ENCODE measurements at places on chromosomes 1 and 21.
A peak's percentile ranks its signal among the peaks of the same experiment; 100 is the strongest.

DNA sequence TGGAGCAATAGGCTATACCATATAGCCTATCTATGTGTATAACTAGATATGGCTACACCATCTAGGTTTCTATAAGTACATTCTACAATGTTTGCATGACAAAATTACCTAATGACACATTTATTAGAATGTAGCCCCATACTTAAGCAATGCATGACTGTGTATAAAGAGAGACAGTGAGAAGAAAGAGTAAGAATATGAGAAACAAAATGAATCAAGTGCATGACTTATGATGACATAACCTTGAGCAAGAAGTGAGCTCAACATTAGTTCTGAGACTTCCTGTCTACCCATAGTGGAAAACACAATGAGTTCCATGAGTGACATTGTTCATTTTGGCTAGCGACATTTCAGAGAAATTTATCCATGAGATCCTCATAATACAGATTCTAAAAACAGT is 10.1 kb downstream of the SLC44A5 start:
- DNase-seq: no peak

GRCh38 chr1:20574686-20575540 is 14.0 kb upstream of the CDA start:
- DNase-seq: peak; percentile 75

DNA sequence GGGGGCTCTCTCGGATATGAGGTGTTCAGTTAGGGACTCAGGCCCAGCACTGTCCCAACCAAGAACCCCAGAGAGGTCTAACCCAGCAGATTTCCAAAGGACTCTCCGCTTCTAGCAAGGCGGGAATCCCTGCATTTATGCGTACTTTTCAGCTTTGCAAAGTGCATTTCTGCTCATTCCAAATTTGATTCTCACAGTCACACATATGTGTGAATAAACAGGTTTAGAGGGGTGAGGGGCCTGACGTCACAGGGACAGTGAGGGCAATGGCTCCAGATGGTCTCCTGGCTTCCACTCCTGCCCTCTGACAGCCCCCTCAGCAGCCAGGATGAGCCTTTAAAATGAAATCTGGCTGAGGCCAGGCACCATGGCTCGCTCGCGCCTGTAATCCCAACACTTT is 921 bp upstream of the ECE1 start:
- DNase-seq: no peak

- no peak for DNase-seq
Measured at GRCh38 chr1:201861448-201861847, 27.2 kb upstream of the SHISA4 start.

- DNase-seq: no peak
Measured at GRCh38 chr1:231951374-231951773, 324.8 kb downstream of the DISC1 start.

DNA sequence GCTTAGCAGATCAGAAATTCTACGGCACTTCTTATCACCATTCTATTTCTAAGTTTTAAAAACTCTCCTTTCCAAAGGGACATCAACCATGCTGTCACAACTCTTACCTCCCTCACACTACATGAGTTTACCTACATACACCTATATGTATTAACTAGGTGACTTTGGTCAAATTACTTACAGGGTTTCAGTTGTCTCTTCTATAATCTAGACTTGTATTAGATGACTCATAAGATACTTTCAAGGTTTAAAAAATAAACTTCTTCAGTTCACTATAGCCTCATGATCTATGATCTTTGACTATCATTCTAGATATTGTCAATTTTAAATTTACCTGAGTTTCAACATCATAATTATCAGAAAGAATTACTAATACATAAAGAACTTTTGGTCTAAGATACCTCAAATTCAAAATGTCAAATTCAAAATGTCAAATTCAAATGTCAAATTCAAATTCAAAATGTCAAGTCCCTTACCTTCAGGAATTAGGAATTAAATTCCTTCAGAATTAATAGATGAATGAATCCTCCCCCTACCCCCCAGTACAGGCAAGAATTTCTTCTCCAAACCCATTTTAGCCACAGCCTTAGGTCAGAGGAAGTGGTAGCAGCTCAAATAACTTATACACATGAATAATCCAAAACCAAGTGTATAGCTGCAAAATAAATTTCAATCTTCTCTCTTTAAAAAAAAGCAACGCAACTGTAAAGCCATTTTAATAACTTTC is 31.1 kb downstream of the OTUD7B start:
- no peak for DNase-seq

DNA sequence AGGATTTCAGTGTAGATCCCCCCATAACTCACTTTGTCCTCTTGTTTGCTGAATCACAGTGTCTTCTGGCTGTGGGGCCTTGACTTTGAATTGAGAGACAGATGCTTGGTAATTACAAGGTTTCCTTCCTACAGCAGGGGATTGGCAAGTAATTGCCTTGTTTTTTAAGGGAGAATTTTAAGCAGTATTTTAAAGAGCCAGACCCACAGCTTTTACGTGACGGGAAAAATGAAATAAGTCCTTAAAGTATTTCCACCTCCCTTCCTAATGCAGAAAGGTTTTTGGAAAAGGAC is 41.0 kb downstream of the PGBD5 start:
- peak; percentile 55 for DNase-seq

DNA sequence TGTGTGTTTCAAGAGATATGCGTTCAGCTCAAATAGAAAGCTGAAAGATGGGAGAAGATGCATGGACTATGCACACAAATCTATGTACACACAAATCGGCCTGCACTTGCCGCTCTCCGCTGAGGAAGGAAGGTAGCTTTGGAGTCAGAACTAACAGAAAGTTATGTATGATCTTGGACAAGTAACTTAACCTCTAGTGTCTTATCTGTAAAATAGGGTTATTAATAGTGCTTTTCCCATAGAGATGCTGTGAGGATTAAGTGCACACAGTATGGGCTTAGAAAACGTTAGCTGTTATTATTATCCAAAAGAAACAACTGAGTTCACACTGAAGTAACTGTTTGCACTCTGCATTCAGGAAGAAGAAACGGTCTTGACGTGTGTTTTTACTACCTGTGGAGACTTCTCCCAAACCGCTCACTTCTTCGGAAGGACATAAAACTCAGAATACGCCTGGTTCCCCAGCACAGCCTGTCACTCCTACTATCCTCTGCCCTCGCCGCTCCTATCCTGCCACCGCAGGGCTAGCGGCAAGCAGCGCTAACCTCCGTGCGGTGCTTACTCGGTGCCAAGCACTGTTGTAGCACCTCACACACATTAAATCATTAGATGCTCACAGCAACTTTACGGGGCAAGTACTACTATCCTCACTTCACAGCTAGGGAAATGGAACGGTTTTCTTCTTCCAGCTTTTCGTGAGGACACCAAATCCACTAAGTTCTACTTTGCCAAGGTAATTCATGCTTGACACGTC is 1.3 kb downstream of the TGFBR3 start:
- no peak for DNase-seq

- peak; percentile 64 for DNase-seq
Measured at GRCh38 chr1:46442317-46443161, 47.1 kb upstream of the DMBX1 start.

- DNase-seq: no peak
Measured at GRCh38 chr1:10033359-10033845, 644 bp downstream of the UBE4B start.

DNA sequence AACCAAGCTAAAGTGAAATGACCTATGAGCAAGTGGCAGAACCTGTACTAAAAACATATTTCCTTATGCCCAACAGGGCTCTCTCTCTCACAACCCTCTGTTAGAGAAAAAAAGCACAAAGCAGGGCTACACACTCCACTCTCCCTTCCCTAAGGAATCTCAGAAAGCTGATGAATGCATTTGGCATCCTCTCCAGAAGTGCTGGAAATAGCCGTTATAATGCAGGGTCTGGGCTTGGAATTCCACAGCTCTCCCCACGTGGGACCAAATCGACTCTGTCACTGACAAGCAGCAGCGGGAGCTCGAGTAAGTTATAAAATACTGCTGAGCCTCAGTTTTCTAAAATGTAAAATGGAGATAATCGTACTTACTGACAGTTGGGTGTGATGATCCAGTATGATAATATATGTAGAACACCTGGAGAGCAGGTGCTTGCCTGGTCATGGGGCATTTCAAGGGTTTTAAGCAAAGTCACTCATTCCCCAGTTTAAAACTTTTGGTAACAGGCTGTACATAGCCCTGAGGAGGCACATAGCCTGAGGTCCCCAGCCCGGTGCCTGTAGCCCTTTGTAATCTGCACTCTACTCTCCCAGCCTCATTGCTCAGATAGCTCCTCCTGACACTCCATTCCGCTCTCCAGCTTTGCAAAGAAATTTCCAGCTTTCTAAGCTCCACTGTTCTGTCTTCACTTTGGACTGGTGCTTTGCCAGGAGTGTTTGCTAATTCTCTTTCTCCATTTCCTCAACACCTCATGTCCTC is 175.6 kb upstream of the DAB1 start:
- no peak for DNase-seq

GRCh38 chr1:11537380-11537764 is 58.4 kb downstream of the DISP3 start:
- DNase-seq: no peak

GRCh38 chr1:240803151-240803550 is 191.2 kb upstream of the GREM2 start:
- no peak for DNase-seq

GRCh38 chr1:214859647-214860046 is 222.9 kb upstream of the KCNK2 start:
- no peak for DNase-seq

DNA sequence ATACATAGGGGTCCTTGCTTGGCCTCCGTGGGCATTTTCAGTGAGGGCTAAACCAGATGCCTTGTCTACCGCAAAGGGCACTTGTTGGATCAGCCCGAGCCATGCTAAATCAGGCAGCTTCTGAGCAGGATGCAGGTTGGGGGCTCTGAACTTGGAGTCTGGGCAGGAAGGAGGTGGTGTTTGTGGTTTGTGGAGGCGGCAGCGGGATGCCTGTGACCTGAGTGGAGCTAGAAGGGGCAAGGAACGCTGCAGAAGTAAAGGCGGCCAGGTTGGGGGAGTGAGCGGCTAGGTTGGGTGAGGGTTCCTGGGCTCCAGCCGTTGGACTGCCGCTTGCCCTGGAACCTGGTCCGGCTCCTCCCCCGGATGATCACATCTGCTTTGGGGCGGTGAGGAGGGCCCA is 183.9 kb downstream of the CAMTA1 start:
- no peak for DNase-seq

DNA sequence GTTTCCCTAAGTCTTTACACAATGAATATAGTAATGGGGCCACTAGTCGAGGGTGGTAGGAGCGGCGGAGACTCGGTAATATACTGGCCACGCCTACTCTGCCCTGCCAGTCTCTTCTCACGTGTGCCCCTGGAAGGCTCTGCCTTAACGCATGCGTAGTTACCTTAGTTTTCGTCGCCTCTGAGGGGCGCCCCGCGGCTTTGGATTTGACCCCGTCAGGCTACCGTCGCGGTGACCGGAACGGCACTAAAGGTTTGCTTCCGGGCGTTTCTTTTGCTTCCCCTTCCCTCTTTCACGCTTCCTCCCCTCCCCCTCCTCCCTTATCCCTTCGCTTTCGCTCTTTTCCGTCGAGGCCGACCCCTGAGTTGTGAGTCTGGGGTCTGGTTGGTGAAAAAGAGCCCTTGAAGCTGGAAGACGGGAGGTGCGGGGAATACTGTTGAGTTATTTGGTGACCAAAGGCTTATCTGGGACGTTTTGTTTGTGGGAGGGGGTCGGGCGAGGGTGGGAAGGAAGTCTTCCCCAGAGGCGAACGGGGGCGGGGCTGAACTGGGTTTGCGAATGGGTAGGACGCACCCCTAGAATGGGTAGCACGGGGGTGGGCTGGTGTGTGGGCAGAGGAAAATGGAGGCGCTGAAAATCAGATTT is at the start of gene SETDB1:
TSS of gene SETDB1 (plus strand) at position 267 of the 645 bp plus-strand sequence. CDS start 1,352 bp downstream, outside the sequence.
- peak; percentile 99 for DNase-seq

DNA sequence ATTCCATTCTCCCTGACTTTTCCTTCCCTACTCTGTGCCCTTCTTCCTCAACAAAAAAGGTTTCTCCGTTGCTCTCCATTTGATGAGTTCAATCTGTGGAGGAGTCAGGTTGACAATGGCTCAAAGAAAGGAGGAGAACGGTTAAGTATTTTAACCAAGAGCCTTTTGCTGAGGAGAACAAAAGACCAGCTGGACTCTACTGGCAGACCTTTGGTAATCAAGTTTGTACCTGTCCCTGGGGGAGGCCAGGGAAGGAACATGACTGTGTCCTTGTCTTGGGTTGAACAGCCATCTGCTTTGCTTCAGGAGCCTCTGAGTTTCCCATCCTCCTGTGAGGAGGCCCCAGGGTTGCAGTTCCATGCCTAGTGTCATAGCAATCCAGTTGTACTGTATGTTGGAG is 29.9 kb downstream of the TTF2 start:
- no peak for DNase-seq

DNA sequence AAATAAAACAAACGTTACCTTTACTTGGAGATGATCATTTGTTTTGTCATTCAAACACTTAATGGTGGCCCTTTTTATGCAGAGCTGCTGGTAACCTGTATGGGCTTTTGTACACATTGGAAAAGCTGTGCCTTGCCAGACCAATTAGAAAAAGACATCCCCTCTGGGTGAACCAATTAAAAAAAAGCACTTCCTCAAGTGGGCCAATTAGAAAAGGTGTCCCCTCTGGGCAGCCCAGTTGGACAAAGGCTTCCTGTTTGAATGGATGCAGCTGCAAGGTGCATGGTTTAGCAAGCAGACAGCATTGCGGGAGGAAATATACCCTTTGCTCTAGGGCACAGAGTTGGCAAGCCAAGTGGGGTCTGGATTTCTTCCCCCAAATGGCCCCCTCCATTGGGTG is 21.6 kb downstream of the HUNK start:
- no peak for DNase-seq

Data from NCI-H1694 (cell line).